Right lung (tissue), 10 donors: ENCODE measurements at places on chromosomes 3 and 15.

DNA sequence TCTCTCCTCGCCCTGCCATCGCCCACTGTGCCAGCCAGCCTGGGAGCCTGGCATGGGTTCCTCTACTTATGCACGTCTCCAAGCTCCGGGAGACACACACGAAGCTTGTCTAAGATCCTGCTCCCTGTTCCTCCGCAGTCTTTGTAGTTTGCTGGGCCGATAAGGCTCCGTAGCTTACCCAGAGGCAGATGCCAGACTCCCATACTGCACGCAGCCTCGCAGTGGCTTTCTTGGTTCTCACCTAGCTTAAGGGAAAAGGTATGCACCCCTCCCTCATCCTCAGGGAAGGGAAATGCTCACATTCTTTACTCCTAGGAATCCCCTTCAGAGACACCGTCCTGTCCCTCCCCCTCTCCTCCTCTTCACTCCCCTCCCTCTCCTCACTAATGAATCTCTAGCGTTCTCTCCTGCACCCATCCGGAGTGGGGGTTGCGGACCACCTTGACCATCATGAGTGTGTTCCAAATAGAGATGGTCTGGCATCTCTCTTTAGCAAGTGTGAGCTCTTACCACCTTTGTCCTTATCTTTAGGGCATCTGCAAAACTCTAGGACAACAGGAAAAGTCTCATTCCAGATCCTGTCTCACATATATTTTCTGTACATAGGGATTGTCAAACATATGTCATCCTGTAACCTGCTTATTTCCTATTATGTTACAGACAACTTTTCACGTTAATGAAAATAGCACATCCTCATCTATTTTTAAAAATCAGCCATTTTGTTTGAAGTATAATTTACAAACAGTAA, 56.5 kb downstream of the TMEM266 start:
- DNase-seq: no peak

- DNase-seq: no peak
These were observed 123.0 kb upstream of the PROK2 start for GRCh38 chr3:71907996-71908395.

DNA sequence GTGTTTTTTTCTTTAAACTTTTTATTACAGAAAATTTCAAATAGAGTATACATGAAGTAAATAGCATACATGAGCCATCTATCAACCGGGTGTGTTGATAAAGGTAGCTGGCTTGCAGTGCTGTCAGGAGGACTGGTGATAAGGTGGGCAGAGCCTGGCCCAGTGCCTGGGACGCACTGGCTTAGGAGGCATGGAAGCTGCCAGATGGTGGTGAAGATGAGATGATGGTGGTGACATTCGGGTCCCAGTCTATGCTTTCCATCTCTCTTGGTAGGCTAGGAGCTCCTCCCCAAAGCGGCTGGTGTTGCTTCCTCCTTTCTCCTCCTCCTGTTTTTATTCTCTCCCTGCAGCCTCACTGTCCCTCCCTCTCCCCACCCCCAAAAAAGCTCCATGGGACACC, 101.7 kb downstream of the ADCY5 start:
- no peak for DNase-seq

DNA sequence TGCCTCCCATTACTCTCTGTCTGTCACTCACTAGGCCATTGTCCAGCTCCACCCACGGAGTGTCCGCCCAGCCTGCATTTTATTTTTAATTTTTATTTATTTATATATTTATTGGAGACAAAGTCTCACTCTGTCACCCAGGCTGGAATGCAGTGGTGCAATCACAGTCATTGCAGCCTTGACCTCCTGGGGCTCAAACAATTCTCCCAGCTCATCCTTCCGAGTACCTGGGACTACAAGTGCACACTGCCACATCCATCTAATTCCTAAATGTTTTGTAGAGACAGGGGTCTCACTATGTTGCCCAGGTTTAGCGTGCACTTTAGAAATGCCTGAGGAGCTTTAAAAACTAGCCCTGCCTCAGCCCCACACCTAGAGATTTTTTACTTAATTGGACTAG, 141.5 kb downstream of the LIPC start:
- DNase-seq: no peak

DNA sequence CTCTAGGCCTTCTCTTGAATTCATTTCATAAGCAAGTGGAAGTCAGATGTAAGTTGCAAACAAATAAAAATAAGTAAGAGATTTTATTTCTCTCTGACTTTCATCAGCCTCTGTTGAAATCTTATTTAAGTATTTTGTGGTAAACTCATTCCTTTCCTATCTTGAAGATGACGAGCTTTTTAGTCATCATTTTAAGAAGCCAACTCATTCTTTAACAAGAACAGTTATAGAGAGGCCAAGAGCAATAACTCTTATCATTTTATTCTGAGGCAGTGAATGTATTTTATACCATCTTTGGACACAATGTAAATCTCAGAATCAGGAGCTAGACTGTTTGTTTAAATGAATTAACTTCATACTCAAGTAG, 147.5 kb upstream of the MBNL1 start:
- DNase-seq: no peak

GRCh38 chr3:177182352-177182751, 14.9 kb downstream of the TBL1XR1 start:
- no peak for DNase-seq

GRCh38 chr3:128098234-128098633, 25.4 kb downstream of the RUVBL1 start:
- no peak for DNase-seq

- DNase-seq: no peak
These were observed 544.7 kb upstream of the ROBO2 start for GRCh38 chr3:76495216-76495615.

DNA sequence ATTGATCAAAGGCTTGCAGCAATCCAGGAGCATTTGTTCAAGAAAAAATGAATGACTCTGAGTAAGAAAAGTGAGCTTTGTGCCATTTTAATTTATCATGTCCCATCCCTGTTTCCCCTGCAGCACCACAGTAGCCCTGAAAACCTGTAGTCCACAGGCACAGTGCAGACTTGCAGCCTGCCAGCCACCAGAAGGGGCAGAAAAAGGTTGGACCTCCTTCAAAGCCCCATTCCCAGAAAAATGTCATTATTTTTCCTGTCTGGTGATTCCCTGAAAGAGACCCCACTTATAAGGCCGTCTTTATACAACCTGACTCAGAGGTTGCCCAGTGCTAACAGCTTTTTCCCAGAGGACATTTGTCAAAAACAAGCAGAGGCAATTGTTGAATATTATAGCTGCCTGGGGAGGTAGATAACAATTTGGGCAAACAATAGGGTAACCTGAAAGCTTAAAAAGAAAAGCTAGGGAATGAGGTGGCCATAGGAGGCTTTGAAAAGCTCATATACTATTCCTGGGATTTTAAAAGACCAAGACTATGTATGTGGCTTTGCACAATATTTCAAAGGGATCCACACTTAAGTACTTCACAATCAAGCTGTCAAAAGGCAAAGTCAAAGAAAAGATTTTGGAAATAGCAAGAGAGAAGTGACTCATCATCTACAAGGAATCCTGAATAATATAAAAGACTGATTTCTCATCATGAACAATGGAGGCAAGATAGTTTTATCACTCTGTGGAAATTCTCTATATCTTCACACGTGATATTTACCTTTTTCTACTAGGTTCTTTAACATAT, 136.8 kb upstream of the PLXNA1 start:
- DNase-seq: no peak
